ENCODE measurements at places on chromosomes 3 and 15.
A peak's percentile ranks its signal among the peaks of the same experiment; 100 is the strongest.

DNA sequence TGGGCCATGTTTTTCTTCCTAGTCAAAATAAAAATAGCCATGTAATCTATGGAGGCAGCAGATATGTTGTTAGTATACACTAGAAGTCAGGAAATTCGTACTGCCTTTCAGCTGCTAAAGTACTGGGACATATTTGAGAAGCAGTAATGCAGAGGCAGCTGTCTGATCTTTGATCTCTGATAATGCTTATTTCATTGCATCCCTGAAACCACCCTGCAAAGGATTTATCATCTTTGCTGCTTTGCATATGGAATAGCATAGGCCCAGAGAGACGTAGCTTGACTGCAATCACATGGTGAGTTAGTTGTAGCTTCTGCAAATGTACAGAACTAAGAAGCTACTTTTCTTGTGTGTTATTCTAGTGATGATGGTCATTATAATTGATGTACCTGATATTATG, 52.4 kb downstream of the RBM6 start:
- DNase-seq = no peak

- DNase-seq = no peak
These were observed 253.7 kb upstream of the THBS1 start for GRCh38 chr15:39327005-39327730.

DNA sequence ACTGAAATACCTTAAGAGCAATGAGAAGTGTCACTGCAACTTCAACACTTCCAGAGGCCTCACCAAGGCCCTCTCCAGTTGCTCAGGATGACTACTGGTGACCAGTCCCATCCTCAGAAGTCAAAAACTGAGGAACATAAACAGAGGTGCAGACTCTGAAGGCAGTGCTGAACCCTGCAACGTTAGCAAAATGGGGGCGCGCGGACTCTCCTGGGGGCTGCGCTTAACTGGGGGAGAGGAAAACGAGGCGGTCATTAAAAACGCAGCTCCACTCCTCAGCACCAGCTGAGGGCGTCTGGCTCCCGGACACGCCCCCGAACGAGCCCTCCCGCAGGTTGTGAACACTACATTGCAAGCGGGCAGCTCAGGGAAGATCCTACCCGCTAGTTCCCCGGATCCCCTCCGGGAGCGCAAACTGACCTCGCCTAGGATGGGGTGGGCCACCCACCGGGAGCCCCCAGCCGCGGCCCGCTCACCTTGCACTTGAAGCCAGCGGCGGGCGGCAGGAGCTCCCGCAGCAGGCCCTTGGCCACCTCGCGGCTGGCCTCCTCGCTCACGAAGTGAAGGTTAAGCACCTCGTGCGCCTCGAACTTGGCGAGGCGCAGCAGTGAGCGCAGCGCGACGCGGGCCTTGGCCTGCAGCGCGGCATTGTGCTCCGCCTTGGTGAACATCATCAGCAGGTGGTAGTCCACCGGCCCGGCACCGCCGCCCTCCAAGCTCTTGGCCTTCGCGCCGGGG, 711 bp downstream of the XXYLT1 start:
- DNase-seq = no peak

DNA sequence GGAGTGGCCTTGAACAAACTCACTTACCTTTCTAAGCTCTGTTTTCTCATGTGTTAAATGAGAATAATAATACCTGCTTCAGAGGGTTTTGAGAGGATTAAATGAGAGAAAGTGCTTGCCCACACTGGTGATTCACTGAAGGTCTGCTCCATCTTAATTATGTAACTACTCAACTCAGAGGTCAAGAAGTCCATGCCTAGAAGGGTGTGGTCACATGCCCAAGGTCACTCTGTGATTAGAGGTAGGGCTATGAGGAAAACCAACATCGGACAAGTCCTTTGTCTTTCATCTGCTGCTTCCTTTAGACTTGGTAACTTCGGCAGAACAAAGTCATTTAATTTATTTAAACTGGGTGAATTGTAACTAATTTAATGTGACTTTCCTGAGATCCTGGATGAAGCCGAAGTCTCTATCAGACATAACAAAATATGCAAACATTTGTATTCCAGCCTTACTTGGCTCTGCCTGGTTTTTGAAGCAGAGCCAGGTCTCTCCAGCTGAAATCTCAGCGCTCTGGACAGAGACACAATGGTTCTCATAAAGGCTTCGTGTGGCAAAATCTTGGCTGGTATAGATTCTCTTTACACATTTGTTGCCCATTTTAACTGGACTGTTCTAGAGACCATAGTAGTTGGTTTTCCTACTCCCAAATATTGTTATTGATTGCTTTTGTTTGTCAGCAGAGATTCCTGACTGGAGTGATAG, 3.0 kb downstream of the CHRNA7 start:
- DNase-seq = no peak

GRCh38 chr15:98799461-98800390, 151.4 kb downstream of the IGF1R start:
- no peak for DNase-seq

DNA sequence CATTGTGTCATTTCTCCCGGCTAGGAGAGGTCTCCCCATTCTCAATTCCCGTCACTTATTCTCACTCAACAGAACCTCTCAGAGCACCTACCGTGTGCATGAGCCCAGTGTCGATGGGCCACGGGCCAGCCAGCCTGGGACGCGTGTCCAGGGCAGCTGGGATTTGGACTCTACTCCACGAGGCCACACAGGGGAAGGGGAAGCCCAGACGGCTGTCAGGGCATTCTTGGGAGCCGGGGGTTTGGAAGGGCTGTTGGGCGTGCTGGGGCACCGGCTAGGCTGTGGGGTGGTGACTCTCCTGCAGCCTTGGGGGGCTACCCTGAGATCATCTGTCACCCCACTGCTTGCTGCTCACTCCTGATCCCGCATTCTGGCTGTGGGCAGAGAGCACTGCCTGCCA, 41.7 kb upstream of the PCSK6 start:
- no peak for DNase-seq

- DNase-seq = no peak
These were observed 372.3 kb downstream of the SV2B start for GRCh38 chr15:91472316-91472756.

DNA sequence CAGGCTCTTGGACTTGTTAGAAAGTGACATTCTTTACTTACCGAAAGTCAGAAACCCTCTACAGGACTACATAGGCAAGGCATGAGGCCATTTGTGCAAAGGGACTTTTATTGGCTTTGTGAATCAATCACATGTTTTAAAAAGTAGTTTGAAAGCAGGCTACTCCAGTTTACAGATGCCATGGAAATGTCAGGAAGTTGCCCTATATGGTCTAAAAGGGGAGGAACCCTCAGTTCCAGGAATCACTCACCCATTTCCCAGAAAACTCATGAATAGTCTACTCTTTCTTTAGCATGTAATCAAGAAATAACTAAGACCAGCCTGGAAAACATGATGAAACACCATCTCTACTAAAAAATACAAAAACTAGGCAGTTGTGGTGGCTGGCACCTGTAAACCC, 51.0 kb upstream of the MKRN3 start:
- DNase-seq = no peak

DNA sequence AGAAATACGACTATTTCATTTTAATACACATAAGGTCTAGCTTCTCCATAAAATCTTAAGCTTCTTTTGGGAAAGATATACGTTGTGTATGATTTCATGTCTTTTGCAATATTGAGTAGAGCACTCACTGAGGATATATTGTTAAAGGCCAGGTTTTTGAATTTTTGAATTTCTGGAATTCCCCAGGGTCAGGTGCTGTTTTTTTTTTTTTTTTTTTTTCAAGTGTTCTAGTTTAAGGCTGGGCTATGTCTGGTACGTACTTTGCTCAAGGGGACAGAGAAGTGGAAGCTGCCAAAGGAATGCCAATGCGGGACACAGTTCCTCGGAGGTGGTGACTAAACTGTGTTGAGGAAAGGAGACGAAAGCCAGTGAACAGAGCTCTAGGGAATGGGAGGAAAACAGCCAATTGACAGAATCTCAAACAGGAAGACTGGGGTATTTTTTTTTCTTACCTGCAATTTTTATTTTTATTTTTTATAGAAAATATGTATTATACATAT, 510.5 kb upstream of the CBLB start:
- no peak for DNase-seq

- DNase-seq = no peak
These were observed 646.1 kb downstream of the SQOR start for GRCh38 chr15:46280762-46281542.

DNA sequence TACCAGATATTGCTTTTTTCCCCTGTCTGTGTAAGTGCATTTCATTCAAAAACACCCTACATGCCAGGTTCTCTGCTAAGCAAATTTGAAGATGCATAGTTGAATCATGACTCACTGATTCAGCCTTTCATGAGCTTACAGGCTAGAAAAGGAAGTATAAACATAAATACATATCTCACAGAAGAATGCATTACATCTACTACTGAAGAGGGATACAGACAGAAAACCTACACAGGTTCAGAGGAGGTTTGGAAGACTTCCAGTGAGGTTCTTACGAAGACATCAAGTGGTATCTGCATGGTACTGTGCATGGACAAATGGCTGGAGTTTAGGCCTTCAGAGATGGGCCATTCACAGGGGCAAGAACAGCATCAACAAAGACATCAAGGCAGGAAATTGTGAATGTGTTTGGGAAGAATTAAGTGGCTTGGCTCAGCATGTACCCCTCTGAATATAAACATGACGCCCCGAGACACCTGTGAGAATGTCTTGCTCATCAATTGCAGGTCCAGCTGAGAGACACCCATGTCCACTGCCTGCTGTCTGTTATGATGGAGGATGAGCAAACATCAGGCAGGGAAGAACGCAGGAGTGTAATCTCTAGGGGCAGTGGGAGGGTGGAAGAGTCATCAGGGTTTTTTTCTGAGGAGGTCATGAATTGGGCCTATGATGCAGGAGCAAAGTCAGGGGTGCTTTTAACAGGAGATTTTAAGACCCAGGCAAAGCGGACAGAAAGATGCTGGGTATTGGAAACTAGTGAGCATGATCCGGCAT, 105.1 kb upstream of the GALNT15 start:
- no peak for DNase-seq

DNA sequence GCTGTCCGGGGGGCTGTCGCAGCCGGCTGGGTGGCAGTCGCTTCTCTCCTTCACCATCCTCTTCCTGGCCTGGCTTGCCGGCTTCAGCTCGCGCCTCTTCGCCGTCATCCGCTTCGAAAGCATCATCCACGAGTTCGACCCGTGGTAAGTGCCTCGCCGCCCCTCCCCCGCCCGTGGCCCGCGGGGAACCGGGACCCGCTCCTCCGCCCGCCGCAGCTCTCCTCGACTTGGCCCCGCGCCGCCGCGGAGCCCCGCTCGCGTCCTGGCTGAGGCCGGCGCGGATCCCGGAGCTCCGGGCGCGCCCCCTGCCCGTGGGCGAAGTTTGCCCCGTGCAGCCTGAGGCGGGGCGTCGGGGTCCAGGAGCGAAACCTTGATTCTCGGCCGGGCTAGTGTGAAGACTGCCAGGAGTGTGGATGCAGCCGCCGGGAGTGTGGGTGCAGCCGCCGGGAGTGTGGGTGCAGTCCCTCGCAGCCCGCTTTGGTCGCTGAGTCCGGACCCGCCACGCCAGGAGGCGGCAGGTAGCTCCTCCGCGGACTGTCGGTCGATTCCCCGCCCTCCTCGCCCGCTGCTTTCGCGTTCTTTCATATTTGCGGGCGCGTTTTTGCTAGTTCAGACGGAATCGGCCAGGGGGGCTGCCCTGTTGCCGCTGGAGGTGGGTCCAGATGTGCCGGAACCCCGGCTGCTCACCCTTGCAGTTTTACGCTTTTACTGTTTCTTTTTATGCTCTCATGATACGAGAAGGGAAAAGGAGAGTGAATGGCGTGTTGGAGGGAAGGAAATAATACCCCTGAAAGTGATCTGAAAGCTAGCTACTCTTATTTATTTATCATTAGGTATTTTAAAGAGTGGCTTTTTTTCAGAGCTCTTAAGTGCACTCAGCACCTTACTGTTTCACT, 692 bp downstream of the STT3B start:
- DNase-seq = peak; percentile 39

GRCh38 chr3:4856986-4857385, 122.3 kb upstream of the BHLHE40 start:
- no peak for DNase-seq

DNA sequence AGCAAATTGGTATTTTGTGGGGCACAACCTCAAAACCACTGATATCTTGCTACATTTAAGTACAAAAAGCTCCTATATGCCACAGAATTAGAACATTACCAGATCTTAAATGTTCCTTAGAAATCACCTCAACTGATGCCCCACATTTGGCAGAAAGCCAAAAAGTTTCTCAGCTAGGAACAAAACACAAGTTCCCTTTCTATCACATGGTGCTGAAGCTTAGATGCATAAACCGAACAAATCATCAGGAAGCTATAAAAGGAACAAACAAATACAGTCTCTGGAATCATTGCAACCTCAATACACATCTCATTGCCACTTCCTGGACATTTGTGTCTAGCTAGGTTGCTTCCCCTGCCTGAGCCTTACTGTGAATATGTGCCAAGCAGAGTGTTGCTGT, 492.6 kb downstream of the LPP start:
- DNase-seq = no peak

DNA sequence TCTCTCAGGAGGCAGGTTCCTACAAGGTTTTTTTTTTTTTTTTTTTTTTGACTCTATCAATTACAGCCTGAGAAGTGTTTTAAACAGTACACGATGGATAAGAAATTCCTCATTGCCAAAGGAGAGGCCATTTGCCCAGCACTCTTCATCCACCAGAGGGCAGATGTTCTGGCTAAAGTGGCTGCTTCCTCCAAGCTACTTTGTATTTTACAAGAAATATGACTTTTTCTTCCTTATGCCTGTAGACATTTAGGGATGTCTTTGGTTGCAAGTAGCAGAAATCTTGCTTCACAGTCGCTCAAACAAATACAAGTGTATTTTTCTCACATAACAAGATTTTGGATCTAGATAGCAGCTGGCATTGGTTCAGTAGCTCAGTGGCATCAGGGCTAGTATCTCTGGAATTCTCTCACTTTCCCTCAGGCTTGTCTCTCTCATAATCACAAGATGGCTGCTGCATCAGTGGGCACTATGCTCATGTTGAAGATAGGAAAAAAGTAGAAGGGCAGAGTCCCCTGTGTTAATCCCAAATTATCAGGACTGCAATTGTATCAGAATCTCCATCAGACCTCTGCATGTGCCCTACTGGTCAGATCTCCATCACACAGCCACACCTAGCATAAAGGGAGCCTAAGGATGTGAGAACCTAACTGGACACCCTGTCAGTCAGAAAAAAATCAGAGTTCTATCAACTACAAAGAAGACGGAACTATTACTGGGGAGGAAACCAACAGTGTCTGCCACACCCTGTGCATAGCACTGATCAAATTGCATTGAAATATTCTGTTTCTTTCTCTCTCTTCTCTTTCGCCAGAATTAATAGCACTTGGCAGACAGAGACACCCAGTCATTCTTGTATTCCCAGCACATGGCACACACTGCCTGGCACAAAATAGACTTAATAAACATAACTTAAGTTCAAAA, 138.9 kb upstream of the COL8A1 start:
- no peak for DNase-seq

GRCh38 chr3:69364354-69364753, 21.5 kb downstream of the FRMD4B start:
- DNase-seq = no peak

DNA sequence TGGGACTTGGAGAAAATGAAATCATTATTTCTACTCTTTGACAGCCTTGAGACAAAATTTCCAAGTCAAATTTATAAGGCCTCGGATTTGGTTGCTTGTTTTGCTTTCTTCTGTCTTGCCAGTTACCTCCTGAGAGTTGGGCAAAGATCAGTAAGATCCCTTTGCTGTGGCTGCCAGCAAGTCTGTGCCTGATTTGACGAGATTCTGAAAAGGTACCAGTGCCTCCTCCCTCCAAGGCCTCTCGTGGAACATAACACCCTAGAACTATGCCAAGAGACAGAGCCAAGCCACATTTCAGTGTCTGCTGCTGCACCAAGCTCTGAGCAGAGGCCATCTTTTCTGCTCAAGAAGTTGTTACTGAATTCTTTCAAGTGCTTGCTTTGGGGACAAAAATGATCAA, 61.0 kb downstream of the GTPBP8 start:
- peak; percentile 29 for DNase-seq

GRCh38 chr15:29094711-29095110, 174.9 kb downstream of the NSMCE3 start:
- no peak for DNase-seq
